ENCODE measurements at places on chromosomes 16 and 17. TPM values are rescaled to one million over a fixed set of nuclear protein-coding genes. Genes with fewer than 3 reads are reported as not detected.

SLC52A1 gene
- 0.36 TPM for total RNA-seq

TBC1D3H gene
- not detected for total RNA-seq

WFIKKN1 gene
- 0.16 TPM for total RNA-seq

CNTNAP4 gene
- total RNA-seq = 0.12 TPM

All from hair follicle dermal papilla cell (primary cell).